ENCODE measurements at places on chromosomes 5 and 9.
A peak's percentile ranks its signal among the peaks of the same experiment; 100 is the strongest.

DNA sequence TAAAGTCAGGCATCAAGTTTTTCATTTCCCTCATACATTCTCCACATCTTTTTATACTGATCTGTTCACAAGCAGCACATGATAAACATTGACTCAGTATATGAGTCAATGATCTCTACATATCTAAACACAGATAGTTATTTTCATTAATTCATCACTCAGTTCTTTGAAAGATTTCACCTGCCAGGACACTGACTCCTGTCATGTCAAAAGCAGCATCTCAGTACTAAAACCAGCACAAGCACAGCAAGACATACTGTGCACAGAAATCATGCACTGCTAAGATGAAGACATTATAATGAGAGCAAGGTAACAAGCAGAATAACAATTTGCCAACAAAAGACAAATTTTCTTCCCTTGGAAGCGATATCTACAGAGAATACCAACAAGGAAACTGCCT, 206.1 kb upstream of the COX7C start:
- DNase-seq, result no peak

GRCh38 chr5:167012123-167013034, 1279.1 kb upstream of the WWC1 start:
- DNase-seq, result no peak

DNA sequence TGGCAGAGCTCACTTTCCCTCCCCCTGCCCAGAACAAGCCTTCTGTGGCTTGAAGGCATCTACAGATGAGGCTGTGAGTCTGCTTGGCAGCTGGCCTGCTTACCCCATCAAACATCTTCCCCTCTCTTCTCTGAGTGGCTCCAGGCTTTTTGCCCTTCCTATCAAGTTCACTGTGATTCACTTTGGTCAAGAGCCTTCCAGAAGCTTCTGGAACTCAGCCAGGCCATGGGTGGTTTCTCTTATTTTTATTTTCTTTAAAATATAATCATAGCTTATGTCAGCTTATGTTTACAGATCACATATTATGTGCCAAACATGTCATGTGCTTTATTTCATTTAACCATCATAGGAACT, 267.0 kb downstream of the SEC61B start:
- no peak for DNase-seq

DNA sequence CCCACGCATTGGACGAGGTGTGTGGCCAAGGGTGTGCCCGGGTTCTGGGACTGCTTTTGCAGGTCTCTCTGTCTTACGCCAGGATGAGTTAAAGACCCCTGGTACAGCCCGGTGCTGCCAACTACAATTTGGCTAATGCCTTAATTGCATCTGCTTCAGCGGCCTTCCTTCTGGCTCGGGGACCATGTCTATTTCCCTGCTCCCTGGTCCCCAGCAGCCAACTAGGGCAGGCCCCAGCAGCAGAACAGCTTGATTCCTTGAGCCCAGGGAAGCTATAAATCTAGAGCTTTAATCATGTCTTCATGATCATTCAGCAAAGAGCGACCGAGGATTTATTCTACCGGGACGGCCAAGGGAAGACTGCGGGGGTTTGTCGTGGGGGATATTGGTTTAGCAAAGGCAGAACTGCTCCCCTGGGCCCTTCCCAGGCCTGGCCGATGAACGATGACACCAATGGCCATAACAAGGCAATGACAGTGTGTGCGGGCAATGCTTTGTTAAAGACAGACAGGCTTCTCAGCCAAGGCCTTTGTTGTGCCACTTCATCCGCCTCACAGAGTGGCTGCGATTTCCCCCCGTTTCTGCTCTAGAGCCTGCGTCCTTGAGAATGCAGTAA, 51.4 kb downstream of the CFAP77 start:
- no peak for DNase-seq

GRCh38 chr9:28342815-28343338, 769.6 kb upstream of the C9orf72 start:
- no peak for DNase-seq

- no peak for DNase-seq
These were observed 68.2 kb downstream of the CDC14B start for GRCh38 chr9:96551403-96551802.

- no peak for DNase-seq
These were observed 220.1 kb downstream of the SREK1 start for GRCh38 chr5:66364186-66364585.

DNA sequence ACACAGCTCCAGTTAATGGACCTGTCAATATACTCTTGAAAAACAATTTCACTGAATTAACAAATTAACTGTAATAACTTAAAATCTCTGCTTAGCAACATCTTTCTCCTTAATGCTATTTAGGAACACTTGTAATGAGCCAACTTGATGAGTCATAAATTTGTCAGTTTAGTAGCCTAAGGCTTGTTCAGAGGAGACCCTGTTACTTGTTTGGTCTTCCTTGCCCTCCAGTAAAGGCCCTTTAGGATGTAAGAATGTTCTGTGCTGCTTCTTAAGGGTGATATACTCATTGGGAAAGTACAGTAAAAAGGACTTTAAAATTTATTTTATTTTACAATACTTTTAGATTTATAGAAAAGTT, 11.4 kb upstream of the MATR3 start:
- DNase-seq, result no peak

GRCh38 chr9:137302118-137302448, at the start of gene NRARP:
TSS of gene NRARP (minus strand) at chr9:137302271. CDS start at chr9:137301928, 343 bp downstream.
- DNase-seq, result peak; percentile 91

Measured in H54 (cell line).